Hematopoietic multipotent progenitor cell (in vitro differentiated cells): ENCODE measurements at places on chromosomes 6 and 20. TPM values are rescaled to one million over a fixed set of nuclear protein-coding genes. Genes with fewer than 3 reads are reported as not detected.

Gene SRMS
- not detected for total RNA-seq

- no peak for DNase-seq
Observed at GRCh38 chr6:132391391-132392269, 9.6 kb downstream of the MOXD1 start.

Gene AKAP12
- total RNA-seq, result 0.27 TPM

GRCh38 chr6:41685641-41686380 lies 47.5 kb downstream of the MDFI start:
- DNase-seq, result no peak

- no peak for DNase-seq
Observed at GRCh38 chr6:73796881-73797280, 100.9 kb downstream of the CD109 start.

DNA sequence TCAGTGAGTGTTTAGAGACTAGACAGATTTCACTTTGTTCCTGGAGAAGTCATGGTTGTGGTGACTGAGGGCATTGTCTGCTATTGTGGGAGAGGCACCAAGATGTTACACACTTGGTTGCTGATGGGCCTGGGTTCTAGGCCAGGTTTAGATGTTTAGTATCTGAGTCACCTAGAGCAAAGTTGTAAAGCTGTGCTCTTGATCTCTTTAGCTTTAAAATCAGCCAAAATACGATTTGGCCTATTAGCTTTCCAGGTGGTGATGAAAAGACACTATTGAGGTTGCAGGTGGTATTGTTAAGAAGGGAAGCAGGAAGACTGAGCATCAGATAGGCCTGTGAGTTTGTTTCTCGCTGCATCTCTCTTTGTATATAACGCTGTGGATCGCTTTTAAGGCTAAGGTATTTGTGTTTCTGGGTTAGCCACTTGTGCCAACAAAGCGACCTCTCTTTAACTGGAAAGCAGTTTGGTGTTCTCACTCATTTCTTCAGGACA lies 48.6 kb downstream of the FOXO3 start:
- no peak for DNase-seq

Gene GRM1
- total RNA-seq, result under 0.01 TPM

DNA sequence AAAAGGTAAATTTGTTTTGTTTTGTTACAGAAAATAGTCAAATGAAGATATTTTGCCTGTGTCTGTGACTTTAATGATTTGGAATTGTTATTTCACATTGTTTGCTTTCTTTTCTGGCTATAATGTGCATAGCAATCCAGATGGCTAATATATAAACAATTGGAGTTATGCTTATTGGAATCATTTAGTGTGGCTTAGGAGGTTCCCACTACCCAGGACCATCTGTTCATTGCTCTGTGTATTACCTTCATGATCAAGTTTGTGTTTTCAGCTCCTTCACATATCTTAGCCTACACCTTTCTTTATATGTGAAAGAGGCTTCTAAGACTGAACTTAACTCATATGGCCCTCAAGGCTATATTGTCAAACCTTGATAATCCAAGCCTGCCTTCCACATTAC lies 232.9 kb downstream of the BCKDHB start:
- no peak for DNase-seq

- no peak for DNase-seq
Observed at GRCh38 chr20:2336471-2336870, 40.7 kb downstream of the TGM3 start.

GRCh38 chr6:100924534-100925227 lies 43.6 kb upstream of the ASCC3 start:
- DNase-seq, result no peak

Gene DAAM2
- under 0.01 TPM for total RNA-seq

Gene PPIL4
- 10.8 TPM for total RNA-seq

GRCh38 chr6:142945446-142946180 lies 637 bp upstream of the HIVEP2 start:
- peak; percentile 56 for DNase-seq

- no peak for DNase-seq
Observed at GRCh38 chr6:51812231-51812630, 275.2 kb downstream of the PKHD1 start.

Gene EDEM2
- total RNA-seq, result 66.0 TPM
